ENCODE measurements at places on chromosomes 3 and 15.

- DNase-seq = no peak
These were observed 55.2 kb downstream of the HMG20A start for GRCh38 chr15:77475898-77476297.

DNA sequence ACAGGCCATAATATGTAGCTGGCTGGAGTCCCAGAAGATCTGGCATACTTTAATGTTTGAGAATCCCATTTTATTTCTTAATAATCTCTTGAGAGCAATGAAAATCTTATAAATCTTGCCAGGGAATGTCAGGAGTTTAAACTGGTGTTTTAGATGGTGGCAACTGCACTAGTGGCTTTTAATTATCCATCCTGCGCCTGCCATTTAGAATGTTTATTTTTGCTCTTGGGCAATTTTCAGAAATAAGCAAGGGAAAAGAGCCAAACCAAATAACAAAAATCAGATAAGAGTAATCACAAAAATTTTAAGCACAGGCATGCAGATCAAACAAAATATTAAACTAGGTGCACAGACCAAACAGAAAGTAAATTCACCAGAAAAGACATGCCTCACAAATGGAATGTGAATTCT, 41.9 kb upstream of the UBP1 start:
- DNase-seq = no peak

GRCh38 chr3:165185707-165186327, 10.4 kb downstream of the SLITRK3 start:
- DNase-seq = no peak

GRCh38 chr15:45660231-45660979, 25.6 kb downstream of the SQOR start:
- no peak for DNase-seq

DNA sequence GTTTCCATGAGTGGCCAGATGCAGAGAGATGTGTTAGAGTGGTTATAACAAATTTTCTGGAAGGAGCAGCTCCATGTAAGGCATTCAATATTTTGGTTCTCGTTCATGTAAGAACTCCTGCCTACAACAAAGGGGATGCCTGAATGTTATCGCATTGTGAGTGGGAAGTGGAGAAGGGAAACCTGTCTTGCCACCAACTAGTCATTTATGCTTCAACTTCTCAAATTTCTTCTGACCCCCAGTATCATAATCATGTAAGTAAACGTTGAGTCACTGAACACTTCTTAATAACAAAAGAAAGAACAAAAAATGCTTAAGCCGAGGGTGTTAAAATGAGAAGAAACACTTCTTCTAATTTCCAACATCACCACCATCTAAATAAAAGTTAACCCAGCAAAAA, 62.0 kb upstream of the MRPL3 start:
- DNase-seq = no peak

GRCh38 chr3:195892105-195893043, 16.0 kb downstream of the TNK2 start:
- DNase-seq = no peak

GRCh38 chr3:52044869-52045619, 11.3 kb downstream of the DUSP7 start:
- no peak for DNase-seq

DNA sequence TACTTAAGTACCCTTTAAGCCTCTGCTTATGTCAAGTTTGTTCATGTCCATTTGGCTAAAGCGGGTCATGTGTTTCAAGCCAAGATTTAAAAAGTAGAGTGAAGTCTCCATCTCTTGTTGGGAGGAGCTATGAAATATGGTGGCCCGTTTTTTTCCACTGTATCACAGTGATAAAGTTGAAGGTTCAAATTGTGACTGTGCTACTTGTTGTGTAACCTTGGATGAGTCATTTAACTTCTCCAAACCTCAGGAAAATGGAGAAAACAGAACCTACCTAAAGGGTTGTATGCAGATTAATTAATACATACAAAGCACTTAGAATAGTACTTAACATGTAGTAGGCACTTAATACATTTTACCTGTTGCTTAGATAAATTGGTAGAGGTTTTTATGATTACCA, 43.4 kb downstream of the SNAPC5 start:
- DNase-seq = no peak

DNA sequence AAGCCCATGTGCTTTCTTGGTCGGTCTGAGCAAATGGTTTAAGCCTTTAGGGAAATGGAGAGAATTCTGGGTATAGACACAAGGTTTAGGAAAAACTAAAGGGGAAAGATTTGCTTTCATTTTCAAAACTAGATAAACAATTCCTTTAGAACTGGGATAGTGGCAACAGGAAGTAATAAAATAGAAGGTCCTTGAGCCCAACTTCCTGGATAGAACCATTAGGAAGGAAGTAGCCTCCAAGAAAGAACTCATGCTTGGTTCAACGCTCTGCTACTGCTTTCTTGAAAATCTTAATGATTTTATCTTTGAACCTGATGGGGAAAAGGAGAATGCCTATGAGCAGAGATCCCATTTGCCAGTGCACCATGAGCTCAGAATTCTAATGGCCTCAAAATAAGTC, 147.0 kb upstream of the THRB start:
- no peak for DNase-seq

GRCh38 chr3:69200384-69201068, 78.1 kb upstream of the LMOD3 start:
- DNase-seq = no peak

GRCh38 chr3:110749006-110749405, 322.6 kb upstream of the NECTIN3 start:
- DNase-seq = no peak

- DNase-seq = no peak
These were observed 99.1 kb downstream of the OXSM start for GRCh38 chr3:25888892-25889524.

DNA sequence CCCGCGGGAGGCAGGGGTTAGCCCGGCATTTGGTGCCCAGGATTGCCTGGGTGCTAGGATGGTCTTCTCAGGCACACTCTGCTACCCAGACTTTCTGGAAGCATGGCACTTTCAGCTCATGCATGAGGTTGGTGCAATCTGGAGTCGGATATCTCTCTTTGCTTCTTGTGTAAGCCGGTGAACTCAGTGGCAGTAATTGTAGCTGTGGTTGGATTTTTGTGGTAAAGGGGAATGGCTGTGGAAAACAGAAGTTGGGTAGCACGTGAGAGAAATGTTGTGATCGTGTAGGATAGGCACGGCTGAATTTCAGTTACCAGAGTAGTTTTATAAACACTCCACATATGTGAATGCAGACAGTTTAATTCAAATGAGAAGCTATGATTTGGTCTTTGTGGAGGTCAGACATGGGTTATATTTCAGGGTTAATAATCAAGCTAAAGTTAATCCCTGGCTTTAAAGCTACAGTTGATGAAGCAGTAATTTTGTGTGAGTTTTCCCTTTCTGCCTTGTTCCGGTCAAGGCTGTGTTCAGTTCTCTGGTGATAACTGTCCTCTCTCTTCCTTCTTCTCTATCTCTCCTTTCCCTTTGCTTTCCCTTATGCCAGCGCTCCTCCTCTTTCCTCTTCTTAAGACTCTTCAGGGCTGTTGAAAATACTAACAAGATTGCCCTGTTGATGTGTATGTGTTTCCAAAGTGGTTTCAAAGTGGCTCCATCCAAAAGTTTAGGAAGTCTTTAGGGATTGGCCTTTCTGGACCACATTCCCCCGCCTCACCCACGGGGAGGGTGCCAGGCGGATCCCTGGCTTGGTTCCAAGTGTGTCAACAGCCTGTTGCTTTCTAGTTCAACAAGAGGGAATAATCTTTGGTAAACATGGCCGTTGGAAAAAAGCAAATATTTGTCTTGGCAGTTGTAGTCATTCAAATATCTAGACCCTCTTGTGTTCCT, 404.6 kb upstream of the C2CD4B start:
- no peak for DNase-seq

GRCh38 chr3:155416500-155417118, 123.1 kb upstream of the STRIT1 start:
- no peak for DNase-seq

DNA sequence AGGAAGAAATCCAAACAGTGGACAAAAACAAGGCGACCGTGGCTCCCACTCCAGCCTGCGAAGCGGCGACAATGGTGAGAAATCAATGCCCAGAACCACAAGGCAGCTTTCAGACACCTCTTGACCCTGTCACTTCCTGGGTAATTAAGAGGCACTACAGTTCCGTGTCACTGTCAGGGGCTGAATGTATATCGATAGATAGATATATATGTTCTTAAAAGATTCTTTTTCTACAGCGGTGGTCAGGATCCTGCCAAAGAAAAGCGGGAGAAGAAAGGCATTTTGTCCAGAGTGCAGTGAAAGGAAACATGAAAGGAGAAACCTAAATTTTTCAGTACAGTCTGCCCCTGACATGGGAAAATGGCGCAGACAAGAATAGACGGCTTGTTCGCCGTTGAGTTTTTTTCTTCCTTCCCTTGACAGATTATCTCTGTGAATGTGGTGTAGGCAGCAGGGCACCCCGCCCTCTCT, 56.2 kb upstream of the HES1 start:
- no peak for DNase-seq

GRCh38 chr15:80462836-80463512, 58.8 kb downstream of the ARNT2 start:
- no peak for DNase-seq

Measured in stimulated activated CD4-positive, alpha-beta T cell treated with anti-CD3 and anti-CD28 coated beads, Interleukin-15, amount 100 ng/mL, for 1 hour (primary cell).